Sigmoid colon (tissue), 7 donors: ENCODE measurements at places on chromosomes 7 and 10. TPM values are rescaled to one million over a fixed set of nuclear protein-coding genes. Genes with fewer than 3 reads are reported as not detected.

- no peak for DNase-seq
Observed at GRCh38 chr7:18828260-18828993, 289.0 kb downstream of the TWIST1 start.

- DNase-seq, result no peak
Observed at GRCh38 chr10:86705905-86706304, 37.6 kb downstream of the LDB3 start.

DNA sequence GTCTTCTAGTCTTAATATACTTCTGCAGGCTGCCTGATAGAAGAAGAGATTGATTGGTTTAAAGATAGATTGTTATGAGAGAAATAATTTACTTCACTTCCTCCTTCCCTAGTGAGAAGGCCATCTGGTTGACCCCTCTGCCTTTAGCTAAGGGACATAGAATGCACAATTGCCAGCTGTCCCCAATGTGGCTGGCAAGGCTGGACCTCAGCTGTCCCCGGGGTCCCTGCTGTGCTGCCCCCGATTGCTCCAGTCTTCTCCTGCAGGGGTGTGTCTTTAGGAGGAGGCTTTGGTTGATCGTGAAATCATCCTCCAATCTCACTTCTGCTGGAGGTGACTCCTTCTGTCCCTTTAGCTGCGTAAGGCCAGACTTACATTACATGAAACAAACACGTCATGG lies 388.5 kb downstream of the DPP6 start:
- DNase-seq, result no peak

Gene ACSL5
- 5.3 TPM for total RNA-seq

- DNase-seq, result no peak
Observed at GRCh38 chr10:78595269-78595619, 473.5 kb upstream of the ZMIZ1 start.

Gene LRRC4
- 0.82 TPM for total RNA-seq

Gene ABCC2
- 1.2 TPM for total RNA-seq

DNA sequence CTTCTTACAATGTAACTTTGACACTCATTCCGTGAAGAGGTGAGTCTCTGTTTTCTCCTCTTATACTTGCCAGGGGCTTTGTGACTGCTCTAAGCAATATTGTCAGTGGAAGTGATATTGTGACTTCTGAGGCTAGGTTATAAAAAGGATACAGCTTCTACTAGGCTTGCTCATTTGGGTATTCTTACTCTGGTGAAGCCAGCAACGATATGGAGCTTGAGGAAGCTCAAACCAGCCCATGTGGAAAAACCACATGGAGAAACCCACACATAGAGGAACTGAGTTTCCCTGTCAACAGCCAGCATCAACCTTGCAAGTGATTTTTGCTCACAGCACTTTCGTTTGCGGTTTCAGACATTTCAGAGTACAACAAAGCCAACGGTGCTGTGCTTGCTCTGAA lies 149.6 kb upstream of the SEMA3E start:
- no peak for DNase-seq

DNA sequence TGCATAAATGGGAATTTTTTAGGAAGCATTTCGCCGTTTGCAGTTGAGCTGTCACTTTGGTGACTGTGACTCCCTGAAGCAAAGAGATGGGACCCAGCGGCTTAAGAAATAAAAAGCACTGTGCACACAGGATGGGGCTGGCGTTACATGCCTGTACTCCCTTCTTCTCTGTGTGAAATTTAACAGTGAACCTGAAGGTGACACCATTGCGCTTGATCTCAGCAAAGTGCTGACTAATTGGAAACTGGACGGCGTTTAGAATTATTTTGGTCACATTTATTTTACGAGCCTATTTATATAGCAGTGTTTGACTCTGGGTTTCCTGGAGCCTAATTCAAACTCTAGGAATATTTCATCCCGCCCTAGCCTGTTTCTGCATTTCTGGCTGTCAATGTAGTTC lies 146.2 kb downstream of the PAXIP1 start:
- peak; percentile 2 for DNase-seq

DNA sequence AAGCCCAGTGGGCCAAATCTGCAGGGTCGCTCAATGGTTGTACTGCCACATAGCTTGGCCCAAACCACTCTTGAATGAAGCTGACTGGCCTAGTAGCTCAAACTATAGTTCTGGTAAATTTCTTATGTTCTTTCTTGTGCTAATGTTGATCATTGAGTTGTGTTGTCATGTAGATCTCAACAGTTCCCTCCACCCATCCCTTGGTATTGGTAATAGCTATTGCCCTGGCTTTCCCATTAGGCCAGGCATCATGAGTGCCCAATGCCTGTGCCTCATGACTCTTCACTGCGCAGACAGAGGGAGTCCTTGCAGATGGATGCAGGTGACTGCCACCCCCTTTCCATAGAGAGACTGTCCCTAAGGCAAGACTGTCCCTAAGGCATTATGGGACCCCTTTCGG lies 988.4 kb downstream of the KCNMA1 start:
- DNase-seq, result no peak

Gene CPN1
- not detected for total RNA-seq

DNA sequence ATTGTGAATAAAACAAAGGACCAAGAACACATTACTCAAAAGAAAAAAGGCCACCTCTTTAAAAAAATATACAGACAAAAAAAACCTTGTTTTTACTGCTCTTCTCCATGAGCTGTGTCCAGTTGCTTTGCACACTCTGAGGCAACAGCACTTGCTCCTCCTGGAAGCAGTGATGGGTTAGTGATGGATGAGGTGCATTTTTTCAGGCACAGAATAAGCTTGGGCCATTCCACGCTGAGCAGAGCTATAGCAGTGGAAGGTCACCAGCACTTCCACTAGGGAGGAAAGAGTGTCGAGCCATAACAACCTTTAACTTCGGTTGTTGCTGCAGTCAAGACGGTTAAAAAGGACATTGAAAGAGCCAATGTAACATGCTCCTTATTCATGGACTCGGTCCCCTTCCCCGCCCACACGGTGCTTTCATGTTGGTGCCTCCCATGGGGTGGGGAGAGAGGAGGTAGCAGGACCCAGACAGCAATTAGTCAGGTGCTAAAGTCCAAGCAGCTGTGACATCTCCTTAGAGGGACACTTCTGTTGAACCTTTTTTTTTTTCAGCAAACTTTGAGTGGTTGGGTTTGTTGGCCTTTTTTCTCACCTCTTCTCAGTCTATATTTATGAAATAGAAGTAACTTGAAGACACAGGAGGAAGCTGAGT lies 136.5 kb upstream of the ADARB2 start:
- DNase-seq, result no peak

Gene FAM24A
- total RNA-seq, result not detected

DNA sequence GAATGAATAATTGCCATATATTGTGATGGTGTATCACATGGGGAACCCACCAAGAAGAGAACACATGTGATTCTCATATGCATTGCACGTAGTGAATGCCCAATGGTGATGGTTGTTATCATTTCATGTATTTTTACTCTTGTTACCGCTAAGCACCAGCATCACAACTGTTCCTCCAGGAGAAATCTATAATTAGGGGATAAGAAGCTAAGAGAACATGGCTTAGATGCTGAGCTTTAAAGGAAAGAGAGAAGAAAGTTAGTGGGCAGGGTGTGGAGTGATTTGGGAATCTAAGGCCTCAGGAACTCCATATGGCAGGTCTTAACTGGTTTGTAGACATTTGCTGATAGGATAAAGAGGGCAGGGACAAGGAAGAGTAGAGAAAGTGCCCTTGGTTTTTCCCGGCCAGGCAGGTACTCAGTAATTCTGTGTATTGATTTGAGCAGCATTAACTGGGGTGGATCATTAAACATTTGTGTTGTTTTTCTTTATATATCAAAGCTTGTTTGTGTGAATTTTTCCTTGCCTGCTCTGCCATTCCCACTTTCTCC lies 145.9 kb downstream of the LRRC4 start:
- no peak for DNase-seq

Gene ZNF92
- total RNA-seq, result 4.4 TPM

Gene GALNT11
- total RNA-seq, result 48.2 TPM

DNA sequence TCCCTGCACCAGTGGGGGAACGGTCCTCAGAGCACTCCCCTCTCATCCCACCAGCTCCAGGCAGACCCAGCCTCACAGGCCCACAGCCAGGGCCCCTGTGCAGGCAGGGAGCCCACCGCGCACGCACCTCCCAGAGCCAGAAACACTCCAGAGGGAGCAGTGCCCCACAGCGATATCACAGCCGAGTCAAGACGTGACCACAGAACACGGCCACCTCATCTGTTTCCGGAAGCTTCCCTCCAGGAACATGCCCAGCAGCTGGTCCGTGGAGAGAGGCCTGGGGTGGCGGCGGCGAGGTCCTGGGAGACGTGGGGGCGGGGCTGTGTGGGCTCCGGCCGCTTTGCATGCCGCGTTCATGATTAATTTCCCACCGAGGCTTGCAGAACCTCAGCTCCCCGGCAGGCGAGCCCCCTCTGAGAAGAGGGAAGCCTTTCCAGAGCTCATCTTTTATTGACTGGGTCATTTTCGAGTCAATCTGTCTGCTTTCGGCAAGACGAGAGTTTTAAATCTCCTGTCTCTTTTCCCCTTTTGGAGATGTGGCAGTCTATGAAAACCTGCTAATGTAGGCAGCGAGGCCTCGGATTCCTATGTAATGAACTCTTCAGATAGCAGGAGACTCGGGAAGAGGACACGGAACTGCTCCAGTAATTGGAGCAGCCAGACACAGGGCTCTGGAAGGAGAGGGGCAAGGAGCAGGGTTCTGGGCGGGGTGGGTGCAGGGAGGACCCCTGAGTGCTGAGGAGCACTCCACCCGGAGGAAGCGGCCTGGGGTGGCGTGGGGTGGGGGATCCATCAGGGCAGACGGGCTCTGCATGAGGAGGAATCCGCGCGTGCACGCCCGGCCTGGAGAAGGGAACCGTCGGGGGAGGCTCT lies 242.8 kb downstream of the ELFN1 start:
- no peak for DNase-seq

- DNase-seq, result peak; percentile 80
Observed at GRCh38 chr10:60140651-60141632, 234.6 kb upstream of the CCDC6 start.

- no peak for DNase-seq
Observed at GRCh38 chr10:68489919-68490318, 18.1 kb upstream of the DNA2 start.

DNA sequence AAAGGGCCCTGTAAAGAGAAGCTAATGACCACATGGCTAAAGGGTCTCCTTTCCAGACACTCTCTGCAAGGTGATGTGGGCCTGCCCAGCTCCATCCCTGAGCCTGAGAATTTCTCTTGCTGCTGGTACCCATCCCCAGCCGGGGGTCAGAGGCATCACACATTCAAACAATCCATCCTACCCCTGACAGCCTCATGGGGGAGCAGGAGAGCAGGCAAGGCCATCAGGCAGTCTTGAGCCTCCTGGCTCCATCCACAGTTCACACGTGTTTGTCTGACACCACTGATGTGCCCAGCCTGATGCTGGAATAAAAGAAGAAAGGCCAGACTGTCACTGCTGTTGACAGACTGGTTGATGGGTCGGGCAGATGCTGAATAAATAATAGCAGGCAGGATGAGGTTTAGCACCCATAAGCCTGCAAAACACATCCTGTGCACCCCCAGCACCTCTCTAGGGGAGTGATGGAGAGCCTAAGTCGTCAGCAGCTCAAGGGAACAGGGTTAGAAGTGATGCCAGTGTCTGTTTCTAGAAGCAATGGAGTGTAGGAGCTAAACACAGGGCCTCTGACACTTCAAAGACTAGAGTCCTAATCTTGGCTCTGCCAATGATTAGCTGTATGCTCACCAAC lies 43.5 kb downstream of the TLL2 start:
- DNase-seq, result no peak

- DNase-seq, result no peak
Observed at GRCh38 chr7:139916717-139917395, 87.8 kb downstream of the TBXAS1 start.

DNA sequence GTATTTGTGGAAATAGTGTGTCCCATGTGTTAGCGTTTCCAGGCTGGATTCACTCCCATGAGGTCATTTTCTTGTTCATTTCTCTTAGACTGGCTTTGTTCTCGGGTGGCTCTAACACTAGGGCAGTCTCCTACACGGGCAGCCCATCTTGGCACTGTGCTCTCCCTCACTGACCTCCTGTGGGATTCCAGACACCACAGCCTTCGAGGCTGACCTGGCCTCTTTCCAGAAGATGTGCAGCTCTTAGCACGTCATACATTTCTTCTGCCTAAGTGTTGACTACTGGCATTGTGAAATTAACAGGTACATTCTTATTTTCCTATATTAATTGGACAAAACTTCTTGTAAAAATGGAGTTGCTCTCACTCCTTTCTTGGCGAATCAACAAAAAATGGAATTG lies 72.8 kb downstream of the INSYN2A start:
- no peak for DNase-seq

Gene TFPI2
- total RNA-seq, result 0.55 TPM

- no peak for DNase-seq
Observed at GRCh38 chr10:131213741-131214505, 97.6 kb downstream of the TCERG1L start.

Gene C1QL3
- 0.36 TPM for total RNA-seq

GRCh38 chr7:150340024-150340749 lies 1.2 kb downstream of the RARRES2 start:
- DNase-seq, result peak; percentile 79
